ENCODE measurements at places on chromosomes 2 and 18. TPM values are rescaled to one million over a fixed set of nuclear protein-coding genes. Genes with fewer than 3 reads are reported as not detected.

Gene SERPINB10
- total RNA-seq = not detected

DNA sequence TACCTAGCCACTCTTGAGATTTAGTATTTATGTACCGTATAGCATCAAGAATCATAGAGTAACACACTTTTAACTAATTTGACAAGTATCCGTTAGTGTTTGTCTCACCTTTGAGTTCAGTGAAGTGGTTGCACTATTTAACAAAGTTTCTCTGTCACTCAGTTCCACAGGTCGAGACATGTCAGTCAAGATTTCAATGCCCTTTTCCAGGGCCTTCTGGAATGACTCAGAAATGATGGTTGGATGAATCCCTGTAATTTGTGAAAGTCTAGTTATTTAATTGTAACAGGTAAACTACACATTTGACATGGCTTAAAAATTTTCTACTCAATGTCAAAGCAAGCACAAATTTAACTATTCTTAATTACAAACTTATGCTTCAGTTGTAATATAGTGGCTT, 9.7 kb downstream of the CCT4 start:
- no peak for DNase-seq

DNA sequence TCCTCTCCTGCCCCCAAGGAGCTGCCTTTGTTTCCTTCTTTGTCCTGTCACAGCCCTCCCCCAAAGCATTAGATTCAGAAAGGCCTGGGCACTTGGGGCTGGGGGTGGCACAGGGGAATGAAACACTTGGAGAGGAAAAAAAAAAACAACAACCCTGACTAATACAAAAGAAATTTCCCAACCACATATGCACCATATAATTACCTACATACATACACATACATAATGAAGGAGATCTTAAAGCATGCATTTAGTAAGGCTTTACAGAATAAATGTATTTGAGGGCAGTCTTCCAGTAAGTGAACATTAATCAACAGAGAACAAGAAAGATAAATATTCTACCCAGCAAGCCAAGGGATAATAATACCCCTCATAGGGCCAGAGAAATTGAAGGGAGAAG, 70.0 kb upstream of the PPP1CB start:
- DNase-seq = no peak

Gene TRAPPC12
- total RNA-seq = 73.2 TPM

- DNase-seq = no peak
Measured at GRCh38 chr2:204203704-204204103, 267.1 kb downstream of the ICOS start.

GRCh38 chr2:19802086-19802841, 99.5 kb downstream of the TTC32 start:
- DNase-seq = no peak

Gene TEX44
- not detected for total RNA-seq

- no peak for DNase-seq
Measured at GRCh38 chr18:34514238-34514637, 195.9 kb upstream of the DTNA start.

DNA sequence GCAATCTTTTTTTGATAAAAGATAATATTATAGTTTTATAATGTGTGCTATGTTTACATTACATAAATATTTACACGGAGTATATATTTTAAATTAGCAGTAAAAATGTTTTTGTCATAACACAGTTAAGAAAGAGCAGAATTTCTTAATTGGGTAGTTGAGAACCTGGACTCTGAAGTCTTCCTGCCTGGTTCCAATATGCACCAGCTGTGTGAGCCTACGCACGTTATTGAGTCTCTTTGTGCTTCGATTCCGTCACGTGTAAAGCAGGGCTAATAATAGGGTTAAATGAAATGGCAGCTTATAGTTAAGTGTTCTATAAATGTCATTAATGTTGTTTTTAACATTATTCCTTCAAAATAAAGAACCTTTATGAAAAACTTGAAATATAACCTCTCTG, 1.2 kb upstream of the CCDC88A start:
- no peak for DNase-seq

Gene MBP
- total RNA-seq = 15.8 TPM

GRCh38 chr2:27255660-27256059, 7.2 kb downstream of the SLC30A3 start:
- DNase-seq = no peak

DNA sequence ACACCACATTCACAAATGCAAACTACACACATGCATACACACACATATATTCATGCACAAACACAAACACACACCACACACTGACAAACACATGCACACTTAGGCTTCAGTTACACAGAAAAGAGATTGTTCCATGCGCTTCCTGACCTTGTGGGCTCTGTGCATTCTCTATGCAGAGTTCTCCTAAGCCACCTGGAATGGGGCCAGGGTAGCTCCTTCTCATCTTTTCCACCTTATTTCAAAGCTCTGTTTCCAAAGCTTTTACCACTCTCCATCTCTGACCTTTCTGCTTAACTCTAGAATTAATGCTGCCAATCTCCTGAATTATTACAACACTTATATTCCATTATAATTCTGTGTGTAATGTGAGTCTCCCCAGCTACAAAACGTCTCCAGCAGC, 522.3 kb upstream of the MYT1L start:
- no peak for DNase-seq

Gene TCF7L1
- total RNA-seq = 3.1 TPM

DNA sequence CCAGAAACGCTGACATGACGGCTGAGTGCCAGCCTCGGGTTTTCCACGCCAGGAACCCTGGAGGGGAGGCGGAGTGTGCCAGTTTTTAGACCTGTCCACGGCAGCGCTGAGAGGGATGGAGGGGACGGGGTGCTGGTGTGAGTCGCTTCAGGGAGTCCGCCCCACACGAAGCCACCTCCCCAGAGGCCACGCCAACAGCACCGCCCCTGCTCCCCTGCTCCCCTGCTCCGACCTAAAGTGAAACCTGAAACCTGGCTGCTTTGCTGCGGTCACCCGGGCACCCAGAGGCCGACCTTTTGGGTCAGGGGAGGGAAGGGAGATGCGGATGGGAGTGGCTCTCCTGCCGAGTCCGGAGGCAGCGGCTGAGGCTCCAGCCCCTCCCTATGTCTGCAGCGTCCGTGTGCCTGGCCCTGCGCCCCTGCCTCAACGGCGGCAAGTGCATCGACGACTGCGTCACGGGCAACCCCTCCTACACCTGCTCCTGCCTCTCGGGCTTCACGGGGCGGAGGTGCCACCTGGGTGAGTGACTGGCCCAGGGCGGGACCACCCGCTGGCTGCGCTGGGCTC, 38.1 kb downstream of the SNED1 start:
- DNase-seq = no peak

- DNase-seq = no peak
Measured at GRCh38 chr2:257429-257828, 6.4 kb downstream of the SH3YL1 start.

GRCh38 chr18:4721545-4721944, 266.4 kb upstream of the DLGAP1 start:
- DNase-seq = no peak

DNA sequence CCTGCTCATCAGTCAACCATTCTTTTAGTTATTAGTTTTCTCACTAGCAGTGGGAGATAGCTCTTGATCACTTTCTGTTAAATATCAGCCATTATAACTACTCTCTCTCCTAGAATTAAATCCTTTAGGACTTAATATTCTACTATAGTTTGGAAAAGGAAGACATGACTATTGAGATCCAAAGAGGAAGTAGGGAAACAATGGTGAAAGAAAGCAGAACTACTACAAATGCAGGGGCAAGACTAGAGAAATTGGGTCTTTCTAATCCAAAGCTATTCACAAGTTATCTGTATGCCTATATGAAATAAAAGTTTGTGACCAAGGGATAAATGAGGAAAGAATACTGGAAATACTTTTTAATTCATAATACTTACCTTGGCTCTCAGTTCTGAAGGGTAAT, 65.1 kb downstream of the SRBD1 start:
- no peak for DNase-seq

DNA sequence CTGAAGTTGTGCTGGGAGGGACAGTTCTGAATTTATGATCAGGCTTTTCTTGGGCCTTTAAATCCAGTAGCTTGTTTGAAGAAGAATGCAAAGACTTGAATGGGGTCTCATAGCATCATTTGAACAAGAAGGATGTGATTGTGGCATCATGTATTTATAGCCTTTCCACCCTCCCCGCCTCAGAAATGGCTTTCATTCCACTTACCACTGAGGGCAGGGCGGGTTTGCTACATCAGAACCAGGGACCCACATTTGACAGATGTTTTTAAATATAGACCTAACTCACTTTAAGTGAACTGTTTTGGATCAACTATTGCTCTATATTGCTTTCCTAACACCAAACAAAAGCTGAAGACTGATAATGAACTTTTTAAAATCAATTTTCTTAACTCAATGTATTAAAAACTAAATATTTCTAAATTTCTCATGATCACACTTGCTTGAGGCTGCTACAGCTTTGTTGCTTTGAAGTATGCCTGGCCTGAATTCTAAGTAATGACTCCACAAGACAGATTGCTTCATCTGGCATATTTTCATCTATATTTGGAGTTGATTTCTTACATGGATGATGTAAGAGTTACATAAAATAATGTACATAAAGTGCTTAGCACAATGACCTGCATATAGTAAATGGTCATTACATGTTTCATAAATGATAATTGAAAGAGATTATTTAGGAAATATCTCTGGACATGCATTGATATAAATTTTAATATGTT, 1552.9 kb upstream of the SLC39A10 start:
- no peak for DNase-seq

Gene VWA3B
- total RNA-seq = not detected

DNA sequence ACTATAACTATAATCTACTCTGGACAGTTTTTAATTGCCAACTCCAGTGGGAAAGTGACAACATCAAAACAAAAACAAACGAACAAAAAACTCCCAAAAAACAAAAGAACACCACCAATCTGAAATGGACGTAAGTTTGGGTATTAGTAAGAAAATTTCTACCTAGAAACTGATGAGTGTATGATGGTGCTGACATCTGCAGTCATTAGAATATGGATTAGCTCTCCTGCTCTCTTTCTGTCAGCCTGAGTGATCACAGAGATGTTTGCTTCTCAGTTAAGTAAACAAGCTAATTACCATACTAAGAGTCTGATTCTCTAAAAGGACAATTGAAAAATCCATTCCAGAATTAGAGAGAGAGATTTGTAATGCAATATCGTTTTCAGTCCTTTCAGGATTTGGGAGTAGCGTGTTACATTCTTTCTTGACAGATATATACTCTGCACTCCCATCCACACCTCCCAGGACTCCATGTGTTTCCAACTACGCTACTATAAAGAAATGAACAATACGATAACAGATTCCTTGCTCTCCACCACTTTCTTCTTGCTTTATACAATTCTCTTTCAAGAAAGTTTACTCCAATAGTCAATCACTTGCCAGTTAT, 1347.4 kb upstream of the PIK3C3 start:
- no peak for DNase-seq

Gene TWIST2
- 6.2 TPM for total RNA-seq

DNA sequence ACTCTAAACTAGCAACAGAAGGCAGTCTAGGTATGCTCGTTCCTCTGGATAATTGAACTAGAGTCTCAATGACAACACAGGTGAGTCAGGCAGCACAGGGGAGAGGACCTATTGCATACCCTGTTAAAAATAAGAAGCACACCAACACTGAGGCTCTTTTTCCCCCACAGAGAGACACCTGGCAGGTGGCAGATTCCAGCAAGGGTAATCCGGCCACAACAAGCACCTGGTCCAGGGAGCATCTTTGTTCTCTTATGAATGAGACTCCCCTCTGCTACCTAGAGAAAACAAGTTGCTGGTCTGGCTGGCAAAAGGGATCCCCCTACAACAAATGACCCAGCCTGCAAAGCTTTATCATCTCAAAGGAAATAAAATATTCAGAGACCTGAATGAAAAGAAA, 508.9 kb upstream of the POU3F3 start:
- DNase-seq = no peak

GRCh38 chr2:238761868-238762267, 86.0 kb upstream of the TWIST2 start:
- no peak for DNase-seq

Data from right atrium auricular region (tissue), 2 donors.